ENCODE measurements at places on chromosomes 1 and 21.

DNA sequence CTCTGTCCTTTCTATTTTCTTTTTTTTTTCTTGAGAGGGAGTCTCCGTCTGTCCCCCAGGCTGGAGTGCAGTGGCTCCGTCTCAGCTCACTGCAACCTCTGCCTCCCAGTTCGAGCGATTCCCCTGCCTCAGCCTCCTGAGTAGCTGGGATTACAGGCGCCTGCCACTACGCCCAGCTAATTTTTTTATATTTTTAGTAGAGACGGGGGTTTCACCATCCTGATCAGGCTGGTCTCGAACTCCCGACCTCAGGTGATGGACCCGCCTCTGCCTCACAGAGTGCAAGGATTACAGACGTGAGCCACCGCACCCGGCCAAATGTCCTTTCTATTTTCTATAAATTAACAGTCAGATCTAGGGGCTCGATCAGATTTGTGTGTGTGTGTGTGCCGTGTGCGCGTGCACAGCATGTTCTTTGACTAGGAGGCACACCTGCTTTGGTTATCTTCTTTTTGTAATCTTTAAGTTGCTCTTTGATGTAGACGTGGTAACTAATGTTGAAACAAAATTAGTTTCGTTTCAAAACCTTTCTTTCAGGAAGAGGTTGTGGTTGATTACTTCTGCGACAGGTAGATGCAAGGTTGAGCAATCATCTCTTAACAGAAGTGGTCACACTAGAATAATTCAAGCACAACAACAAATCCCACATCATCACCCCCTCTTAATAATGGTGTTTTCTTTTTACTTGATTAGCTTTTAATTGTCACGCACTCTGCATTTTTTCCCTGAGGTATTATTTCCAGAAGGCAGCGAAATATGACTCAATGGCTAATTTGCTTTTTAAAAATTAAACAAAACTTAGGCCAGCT lies 779 bp upstream of the DEGS1 start:
- DNase-seq = no peak

GRCh38 chr1:184770181-184770979 lies 15.7 kb upstream of the EDEM3 start:
- no peak for DNase-seq

DNA sequence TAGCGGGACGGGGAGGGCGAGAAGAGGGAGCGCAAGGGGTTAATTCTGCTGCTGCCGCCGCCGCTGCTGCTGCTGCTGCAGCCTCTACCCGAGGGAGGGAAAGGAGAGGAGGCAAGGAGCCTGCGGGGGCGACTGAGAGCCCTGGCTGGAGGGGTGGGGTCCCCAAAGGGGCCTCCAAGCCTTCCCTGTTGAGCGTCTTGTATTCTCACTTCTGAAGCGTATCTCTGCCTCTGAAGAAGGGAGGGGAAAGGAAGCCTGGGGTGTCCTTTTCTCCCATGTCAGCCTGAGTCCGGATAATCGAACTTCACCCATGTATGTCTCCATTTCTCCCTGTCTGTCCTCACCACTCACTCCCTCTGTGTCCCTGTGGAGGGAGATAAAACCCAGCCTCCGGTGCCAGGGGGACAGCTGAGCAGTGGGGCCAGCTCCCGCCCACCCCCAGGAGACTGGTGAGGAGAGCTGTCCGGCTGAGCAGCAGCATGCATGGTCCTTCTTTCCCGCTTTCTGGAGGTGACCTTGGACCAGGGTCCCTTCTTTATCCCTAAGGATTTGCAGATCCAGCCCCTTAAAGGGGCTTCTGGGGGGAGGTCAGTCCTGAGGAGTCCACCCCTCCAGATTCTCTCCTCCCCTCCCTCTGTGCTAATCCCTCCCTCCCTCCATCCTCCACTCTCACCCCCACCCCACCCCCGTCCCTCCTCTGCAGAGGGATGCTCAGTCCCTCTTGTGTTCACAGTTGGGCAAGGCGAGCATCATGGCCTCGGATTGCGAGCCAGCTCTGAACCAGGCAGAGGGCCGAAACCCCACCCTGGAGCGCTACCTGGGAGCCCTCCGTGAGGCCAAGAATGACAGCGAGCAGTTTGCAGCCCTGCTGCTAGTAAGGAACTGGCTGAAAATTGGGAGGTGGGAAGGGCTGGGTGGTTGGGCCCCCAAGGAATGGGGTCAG lies 1.0 kb downstream of the NCDN start:
- no peak for DNase-seq

DNA sequence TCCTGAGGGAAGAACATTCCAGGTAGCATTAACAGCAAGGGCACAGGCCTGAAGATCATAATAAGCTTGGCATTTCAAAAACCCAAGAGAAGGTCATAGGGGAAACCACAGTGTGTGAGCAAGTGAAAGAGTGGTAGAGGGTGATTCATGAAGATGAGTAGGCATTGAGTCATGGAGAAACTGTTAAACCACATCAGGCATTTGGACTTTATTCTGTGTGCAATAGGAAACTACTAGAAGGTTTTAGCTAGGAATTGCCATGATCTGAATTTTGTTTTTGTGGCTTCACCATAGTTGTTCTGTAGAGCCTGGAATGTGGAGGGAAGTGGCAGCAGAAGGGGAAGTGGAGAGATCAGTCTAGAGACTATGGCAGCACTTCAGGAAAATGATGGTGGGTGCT lies 359.0 kb upstream of the PTBP2 start:
- DNase-seq = no peak

Measured in thoracic aorta (tissue), 2 donors.